ENCODE measurements at places on chromosomes 7 and 10. TPM values are rescaled to one million over a fixed set of nuclear protein-coding genes. Genes with fewer than 3 reads are reported as not detected.
A peak's percentile ranks its signal among the peaks of the same experiment; 100 is the strongest.

METTL27 gene
- polyA plus RNA-seq, result 0.64 TPM

TMEM229A gene
- not detected for polyA plus RNA-seq

TMEM270 gene
- not detected for polyA plus RNA-seq

LGI1 gene
- 23.0 TPM for polyA plus RNA-seq

DNA sequence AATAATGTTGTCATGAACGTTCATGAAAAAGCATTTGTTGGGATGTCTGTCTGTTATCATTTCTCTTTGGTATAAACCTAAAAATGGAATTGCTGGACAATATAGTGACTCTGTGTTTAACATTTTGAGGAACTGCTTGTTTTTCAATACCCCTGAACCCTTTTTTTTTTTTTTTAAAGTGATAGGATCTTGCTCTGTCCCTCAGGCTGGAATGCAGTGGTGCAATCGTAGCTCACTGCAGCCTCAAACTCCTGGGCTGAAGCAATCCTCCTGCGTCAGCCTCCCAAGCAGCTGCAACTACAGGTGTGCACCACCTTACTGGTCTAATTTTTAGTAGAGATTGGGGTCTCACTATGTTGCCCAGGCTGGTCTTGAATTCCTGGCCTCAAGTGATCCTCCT is 15.1 kb upstream of the LMTK2 start:
- DNase-seq, result no peak

GRCh38 chr7:156903232-156903909 is 10.4 kb upstream of the LMBR1 start:
- no peak for DNase-seq

DNA sequence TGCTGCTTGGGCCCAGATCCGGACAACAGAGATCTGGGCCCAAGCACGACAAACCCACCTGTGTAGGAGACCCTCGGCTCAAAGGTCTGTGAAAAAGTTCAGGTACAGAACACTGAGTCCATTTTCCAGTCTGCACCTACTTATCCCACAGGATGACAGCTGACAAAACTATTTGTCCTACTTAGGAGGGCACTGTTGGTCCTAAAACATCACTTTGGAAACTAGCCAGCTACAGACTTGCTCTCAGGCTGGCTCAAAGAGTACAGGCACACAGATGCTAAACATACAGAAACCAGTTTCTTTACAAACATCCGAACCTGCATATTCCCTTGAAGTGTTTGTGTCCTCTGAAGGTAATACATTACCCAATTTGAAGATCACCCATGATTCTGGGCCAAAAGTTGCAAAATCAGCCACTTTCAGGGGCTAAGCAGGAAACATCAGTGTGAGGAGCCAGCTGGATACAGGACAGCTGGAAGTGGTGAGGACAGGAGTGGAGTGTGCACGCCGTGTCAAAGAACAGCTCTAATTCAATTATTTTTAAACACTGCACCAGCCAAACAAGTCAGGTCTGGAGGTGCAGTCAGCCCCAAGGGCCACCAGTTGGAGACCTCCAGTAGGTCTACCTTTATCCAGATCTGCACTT is 88.5 kb downstream of the NOC3L start:
- peak; percentile 59 for DNase-seq

GRCh38 chr10:125840955-125841354 is 17.6 kb downstream of the BCCIP start:
- no peak for DNase-seq

DNA sequence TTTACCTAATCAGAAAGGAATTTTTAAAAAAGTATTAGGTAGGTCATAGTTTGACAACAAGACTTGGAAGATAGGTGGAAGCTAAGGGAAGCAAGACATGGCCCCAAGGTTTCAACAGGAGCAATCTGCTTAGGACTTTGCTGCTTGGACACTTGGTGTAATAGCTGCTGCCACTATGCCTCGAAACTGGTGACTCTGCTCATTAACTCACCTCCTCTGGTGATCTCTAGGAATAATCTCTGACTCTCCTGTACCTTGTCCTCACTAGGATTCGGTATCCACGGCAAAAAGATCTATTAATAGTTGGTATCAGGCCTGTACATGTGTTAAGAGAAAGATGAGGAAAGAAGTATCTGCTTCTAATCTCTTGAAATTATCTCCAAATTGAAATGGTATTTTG is 53.1 kb downstream of the PTEN start:
- DNase-seq, result no peak

DNA sequence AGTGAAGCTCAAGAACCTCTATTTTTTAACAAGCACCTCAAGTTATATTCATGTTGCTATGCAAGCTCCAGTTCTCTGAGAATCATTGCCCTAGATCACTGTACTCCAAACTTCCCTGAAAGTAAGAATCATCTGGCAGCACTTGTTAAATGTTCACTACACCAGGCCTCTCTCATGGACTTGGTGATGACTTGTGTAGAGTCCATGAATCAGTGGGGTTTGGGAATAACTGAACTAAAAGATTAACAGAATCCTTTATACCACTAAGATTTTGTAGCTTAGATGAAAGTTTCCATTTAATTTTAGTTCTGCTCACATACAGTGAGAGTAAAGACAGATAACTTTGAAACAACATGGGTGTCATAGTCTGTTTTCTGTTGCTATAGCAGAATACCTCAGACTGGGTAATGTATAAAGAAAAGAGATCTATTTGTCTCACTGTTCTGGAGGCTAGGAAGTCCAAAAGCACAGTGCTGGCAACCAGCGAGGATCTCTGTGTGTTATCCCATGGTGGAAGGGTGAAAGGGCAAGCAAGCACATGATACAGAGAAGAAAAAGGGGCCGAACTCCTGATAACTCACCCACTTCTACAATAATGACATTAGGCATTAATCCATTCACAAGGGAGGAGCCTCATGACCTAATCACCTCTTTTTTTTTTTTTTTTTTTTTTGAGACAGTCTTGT is 27.9 kb upstream of the AOAH start:
- no peak for DNase-seq

Data from muscle of arm (tissue), 14 donors.